ENCODE measurements at places on chromosomes 1 and 21. TPM values are rescaled to one million over a fixed set of nuclear protein-coding genes. Genes with fewer than 3 reads are reported as not detected.

GRCh38 chr1:223264529-223264928 is 99.4 kb downstream of the SUSD4 start:
- no peak for DNase-seq
- peaks cover 22% of the 10 kb centered on the region for H3K27me3 ChIP-seq
- no peaks in the 10 kb centered on the region for H3K4me1 ChIP-seq
- no peak overlapping the region for H3K27ac ChIP-seq

DNA sequence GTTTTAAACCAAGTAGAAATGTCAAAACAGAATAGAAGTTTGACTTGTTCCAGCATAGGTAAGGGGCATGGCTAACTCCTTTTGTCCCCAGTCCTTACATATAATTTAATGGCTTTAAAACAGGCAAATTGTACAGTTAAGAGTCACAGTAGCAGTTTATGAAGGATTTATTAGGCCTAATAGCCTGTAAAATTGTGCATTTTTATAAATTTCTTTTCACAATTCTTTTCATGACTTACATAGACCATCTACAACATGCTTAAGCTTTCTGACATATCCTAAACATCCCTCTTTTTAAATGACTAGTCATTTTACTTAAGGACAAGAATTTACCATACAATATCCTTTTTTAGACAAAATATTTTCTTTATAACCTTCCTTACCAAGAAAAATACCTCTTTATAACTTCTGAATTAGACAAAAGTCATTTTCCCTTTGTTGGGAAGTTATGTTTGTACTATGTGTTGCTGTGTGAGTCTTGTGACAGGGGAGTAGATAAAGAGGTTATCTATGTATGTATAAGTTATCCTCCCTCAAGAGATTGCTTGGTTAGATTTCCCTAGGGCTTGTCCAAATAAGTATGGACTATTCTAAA is 34.5 kb upstream of the SLC5A9 start:
- no peak overlapping the region for H3K4me3 ChIP-seq
- DNase-seq = no peak
- no peaks in the 10 kb centered on the region for H3K4me1 ChIP-seq
- no peak overlapping the region for H3K27ac ChIP-seq

- H3K27me3 ChIP-seq = peaks cover 2% of the 10 kb centered on the region
- no peak for DNase-seq
- no peak overlapping the region for H3K4me3 ChIP-seq
- no peak overlapping the region for H3K27ac ChIP-seq
- no peaks in the 10 kb centered on the region for H3K36me3 ChIP-seq
- H3K4me1 ChIP-seq = no peaks in the 10 kb centered on the region
These were observed 228.4 kb upstream of the DMRTA2 start for GRCh38 chr1:50651476-50652263.

GRCh38 chr1:210123383-210123782 is 109.2 kb upstream of the SERTAD4 start:
- DNase-seq = no peak
- peaks cover 31% of the 10 kb centered on the region for H3K4me1 ChIP-seq
- H3K4me3 ChIP-seq = peak overlapping the region; percentile 44
- no peaks in the 10 kb centered on the region for H3K36me3 ChIP-seq
- peak overlapping the region; percentile 64 for H3K27ac ChIP-seq

- H3K4me1 ChIP-seq = peaks cover 41% of the 10 kb centered on the region
- peak; percentile 75 for DNase-seq
- peaks cover 13% of the 10 kb centered on the region for H3K27me3 ChIP-seq
- no peak overlapping the region for H3K4me3 ChIP-seq
- no peaks in the 10 kb centered on the region for H3K36me3 ChIP-seq
These were observed 8.7 kb upstream of the SLC2A5 start for GRCh38 chr1:9078015-9078751.

GRCh38 chr21:33940164-33940880 is 24.7 kb upstream of the ATP5PO start:
- peak overlapping the region; percentile 45 for H3K4me3 ChIP-seq
- H3K4me1 ChIP-seq = peaks cover 15% of the 10 kb centered on the region
- peaks cover 10% of the 10 kb centered on the region for H3K36me3 ChIP-seq

- DNase-seq = no peak
- no peaks in the 10 kb centered on the region for H3K4me1 ChIP-seq
- no peaks in the 10 kb centered on the region for H3K36me3 ChIP-seq
- peaks cover 21% of the 10 kb centered on the region for H3K27me3 ChIP-seq
- H3K27ac ChIP-seq = no peak overlapping the region
These were observed 4.5 kb upstream of the TRIM67 start for GRCh38 chr1:231157311-231157710.

- H3K27me3 ChIP-seq = peaks cover 35% of the 10 kb centered on the region
- H3K4me1 ChIP-seq = peaks cover 11% of the 10 kb centered on the region
- peak overlapping the region; percentile 55 for H3K4me3 ChIP-seq
- H3K36me3 ChIP-seq = no peaks in the 10 kb centered on the region
- no peak for DNase-seq
- no peak overlapping the region for H3K27ac ChIP-seq
These were observed 12.6 kb downstream of the NHLH2 start for GRCh38 chr1:115828101-115829022.

DNA sequence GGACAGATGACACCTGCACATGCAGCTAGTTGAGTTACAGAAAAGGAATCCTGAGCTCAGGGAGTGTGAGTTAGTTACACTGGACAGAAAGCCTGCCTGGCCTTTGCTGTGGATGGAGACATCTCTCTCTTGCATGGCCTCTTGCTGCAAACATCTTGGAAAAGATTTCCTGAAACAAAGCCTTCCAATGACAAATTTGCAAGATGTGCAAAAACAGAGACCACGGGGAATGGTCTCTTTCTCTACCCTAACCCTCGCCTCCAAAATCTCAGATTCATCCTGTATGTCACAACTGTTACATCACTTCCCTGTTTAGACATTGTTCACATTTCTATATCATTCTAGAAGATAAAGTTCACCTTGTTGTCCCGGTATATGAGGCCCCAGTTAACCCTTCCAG is 415.6 kb downstream of the RYR2 start:
- H3K4me1 ChIP-seq = no peaks in the 10 kb centered on the region
- no peak overlapping the region for H3K27ac ChIP-seq
- no peak for DNase-seq
- H3K27me3 ChIP-seq = no peaks in the 10 kb centered on the region
- no peaks in the 10 kb centered on the region for H3K36me3 ChIP-seq

- H3K36me3 ChIP-seq = peaks cover 19% of the 10 kb centered on the region
- H3K27ac ChIP-seq = peak overlapping the region; percentile 93
- H3K4me3 ChIP-seq = peak overlapping the region; percentile 76
- peaks cover 3% of the 10 kb centered on the region for H3K27me3 ChIP-seq
These were observed 19.7 kb upstream of the NRDC start for GRCh38 chr1:51898090-51898734.

DNA sequence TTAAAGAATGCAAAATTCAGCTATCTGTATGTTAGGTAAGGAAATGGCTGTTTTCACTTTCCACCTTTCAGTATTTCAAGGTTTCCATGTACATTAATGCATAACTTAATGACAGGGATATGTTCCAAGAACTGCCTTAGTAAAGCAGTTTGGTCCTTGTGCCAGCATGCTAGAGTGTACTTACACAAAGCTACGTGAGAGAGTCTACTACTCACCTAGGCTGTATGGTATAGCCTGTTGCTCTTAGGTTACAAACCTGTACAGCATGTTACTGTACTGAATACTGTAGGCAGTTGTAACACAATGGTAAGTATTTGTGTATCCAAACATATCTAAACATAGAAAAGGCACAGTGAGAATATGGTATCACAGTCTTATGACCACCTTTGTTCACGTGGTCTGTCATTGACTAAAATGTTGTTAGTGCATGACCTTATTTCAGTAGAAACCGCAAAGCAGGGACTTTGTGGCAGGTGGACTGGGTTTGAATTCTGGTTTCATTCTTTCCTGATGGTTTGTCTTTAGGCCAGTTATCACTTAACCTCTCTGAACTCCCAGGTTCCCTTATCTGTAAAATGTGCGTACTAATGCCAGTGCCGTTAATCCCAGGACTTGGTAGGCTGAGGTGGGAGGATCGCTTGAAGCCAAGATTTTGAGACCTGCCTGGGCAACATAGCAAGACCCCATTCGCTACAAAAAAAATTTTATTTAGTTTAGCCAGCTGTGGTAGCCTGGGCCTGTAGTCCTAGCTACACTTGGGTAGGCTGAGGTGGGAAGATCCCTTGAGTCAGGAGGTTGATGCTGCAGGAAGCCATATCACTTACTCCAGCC is 4.9 kb downstream of the SMYD2 start:
- H3K36me3 ChIP-seq = no peaks in the 10 kb centered on the region
- H3K4me3 ChIP-seq = no peak overlapping the region
- H3K27me3 ChIP-seq = no peaks in the 10 kb centered on the region
- DNase-seq = no peak

- H3K36me3 ChIP-seq = no peaks in the 10 kb centered on the region
- H3K27ac ChIP-seq = no peak overlapping the region
- DNase-seq = no peak
These were observed 349.0 kb upstream of the NCAM2 start for GRCh38 chr21:20649231-20649630.

DNA sequence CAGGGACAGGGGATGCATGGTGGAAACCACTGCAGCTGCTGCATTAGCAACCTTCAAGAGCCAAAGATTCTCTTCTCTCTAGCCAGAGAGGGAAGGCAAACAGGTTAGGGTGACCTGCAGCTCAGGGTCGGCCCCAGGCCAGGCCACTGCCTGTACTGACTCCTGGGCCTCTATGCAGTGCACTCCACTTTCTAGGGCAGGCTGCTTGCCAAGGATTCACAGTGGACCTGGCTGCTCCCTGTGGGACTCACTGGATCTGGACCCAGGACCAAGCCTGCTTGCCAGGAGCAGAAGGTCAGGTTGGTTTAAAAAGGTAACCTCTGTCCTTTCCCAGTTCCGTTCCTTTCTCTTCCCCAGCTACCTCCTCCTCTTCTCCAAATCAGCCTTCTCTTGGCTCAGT is 52.4 kb downstream of the HIVEP3 start:
- DNase-seq = no peak
- H3K36me3 ChIP-seq = no peaks in the 10 kb centered on the region
- no peak overlapping the region for H3K4me3 ChIP-seq

GRCh38 chr1:228369608-228370438 is 36.8 kb downstream of the TRIM11 start:
- DNase-seq = no peak
- H3K27ac ChIP-seq = no peak overlapping the region
- peaks cover 1% of the 10 kb centered on the region for H3K4me1 ChIP-seq
- H3K27me3 ChIP-seq = peaks cover 2% of the 10 kb centered on the region
- no peak overlapping the region for H3K4me3 ChIP-seq
- H3K36me3 ChIP-seq = no peaks in the 10 kb centered on the region

DNA sequence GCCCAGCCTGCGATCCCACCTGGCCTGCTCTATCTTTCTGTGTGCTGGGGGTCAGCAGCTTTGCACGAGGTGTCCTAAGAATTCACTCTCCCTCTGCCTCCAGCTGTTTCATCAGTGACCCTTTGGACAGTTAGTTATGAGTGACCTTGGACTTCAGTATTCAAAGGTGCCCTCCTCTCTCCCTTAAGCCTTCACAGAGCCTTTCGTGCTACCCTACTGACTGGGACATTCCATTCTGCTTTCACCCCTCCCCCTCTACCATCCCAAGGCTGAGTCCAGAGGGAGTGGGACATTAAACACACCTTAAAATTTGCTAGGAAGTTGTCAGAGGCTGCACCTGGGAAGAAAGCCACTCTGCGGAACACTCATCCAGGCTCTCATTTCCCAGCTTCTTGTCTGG is 171.9 kb downstream of the CLIC6 start:
- peaks cover 69% of the 10 kb centered on the region for H3K36me3 ChIP-seq
- no peak overlapping the region for H3K27ac ChIP-seq
- H3K4me3 ChIP-seq = no peak overlapping the region
- DNase-seq = no peak
- H3K4me1 ChIP-seq = peaks cover 90% of the 10 kb centered on the region
- peaks cover 9% of the 10 kb centered on the region for H3K27me3 ChIP-seq

DNA sequence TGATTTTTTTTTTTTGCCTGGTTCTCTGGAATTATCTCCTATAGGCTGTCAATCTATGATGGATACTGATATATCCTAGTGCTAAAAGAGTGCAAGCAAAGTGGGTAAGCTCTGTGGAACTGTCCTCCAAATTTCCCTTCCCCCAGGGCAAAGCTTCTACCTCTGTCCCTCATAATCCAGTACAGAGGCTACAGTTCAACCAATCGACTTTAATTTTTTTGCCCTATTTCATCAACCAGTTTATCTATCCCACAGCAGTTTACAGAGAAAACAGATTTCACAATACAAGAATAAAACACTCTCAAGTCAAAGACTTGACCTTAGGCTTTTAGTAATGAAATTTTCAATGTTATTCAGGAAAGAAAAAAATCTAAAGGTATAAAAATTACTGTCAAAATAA is 13.9 kb downstream of the PUM1 start:
- H3K4me3 ChIP-seq = no peak overlapping the region
- H3K27me3 ChIP-seq = no peaks in the 10 kb centered on the region
- H3K27ac ChIP-seq = no peak overlapping the region
- DNase-seq = no peak
- peaks cover 29% of the 10 kb centered on the region for H3K4me1 ChIP-seq

RAB3B gene
- total RNA-seq = 175 TPM

KCNQ4 gene
- not detected for total RNA-seq

NECAP2 gene
- total RNA-seq = 69.8 TPM

STUM gene
- total RNA-seq = not detected

ITLN2 gene
- total RNA-seq = not detected

TINAGL1 gene
- 2.4 TPM for total RNA-seq

OR2L2 gene
- not detected for total RNA-seq

Data from HFFc6 (cell line).